ENCODE measurements at places on chromosomes 1 and 21.

GRCh38 chr21:16879479-16879878, 633.4 kb upstream of the CXADR start:
- no peak for DNase-seq

GRCh38 chr1:211648980-211649934, 26.2 kb downstream of the NEK2 start:
- no peak for DNase-seq

- no peak for DNase-seq
Observed at GRCh38 chr1:66490816-66491215, 43.1 kb upstream of the SGIP1 start.

- no peak for DNase-seq
Observed at GRCh38 chr1:16174886-16175598, 19.2 kb upstream of the EPHA2 start.

GRCh38 chr1:240173836-240174235, 82.2 kb downstream of the FMN2 start:
- peak; percentile 20 for DNase-seq

GRCh38 chr1:232880354-232880753, 70.1 kb upstream of the NTPCR start:
- DNase-seq = no peak

DNA sequence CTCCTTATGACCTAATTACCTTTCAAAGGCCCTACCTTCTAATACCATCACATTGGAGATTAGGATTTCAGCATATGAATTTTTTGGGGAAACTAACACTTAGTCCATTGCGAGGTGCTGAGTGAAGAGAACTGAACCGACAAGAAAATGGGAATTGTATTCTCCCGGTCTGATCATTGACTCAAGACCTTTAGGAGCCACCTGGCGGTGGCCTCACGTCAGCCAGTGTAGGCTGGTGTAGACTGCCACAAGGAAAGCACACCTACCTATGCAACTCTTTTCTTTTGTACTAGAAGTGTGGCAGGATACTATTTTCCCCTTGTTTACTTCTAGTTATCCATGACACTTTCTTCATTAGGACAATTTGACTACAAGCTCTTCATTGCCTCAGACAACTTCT, 333.5 kb upstream of the B3GALT2 start:
- no peak for DNase-seq

DNA sequence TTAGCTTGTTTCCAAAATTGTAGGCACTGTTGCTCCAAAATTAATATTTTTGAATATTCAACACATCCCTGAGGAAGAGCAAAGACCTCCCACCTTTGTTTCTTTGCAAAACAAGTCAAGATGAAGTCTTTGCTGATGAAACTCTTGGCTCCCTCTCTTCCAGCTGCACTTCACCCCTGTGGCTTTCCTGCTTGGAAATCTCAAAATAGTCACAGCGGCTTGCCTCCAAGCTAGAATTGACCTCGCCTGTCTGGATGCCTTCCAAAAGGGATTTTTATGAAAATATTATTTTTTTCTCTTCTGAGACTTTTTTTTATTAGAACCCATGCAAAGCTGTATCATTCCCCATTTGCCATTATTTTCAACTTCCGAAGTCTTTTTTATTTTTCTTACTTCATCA, 71.1 kb upstream of the MROH9 start:
- DNase-seq = no peak

- no peak for DNase-seq
Observed at GRCh38 chr1:183106746-183107145, 79.3 kb upstream of the LAMC2 start.

DNA sequence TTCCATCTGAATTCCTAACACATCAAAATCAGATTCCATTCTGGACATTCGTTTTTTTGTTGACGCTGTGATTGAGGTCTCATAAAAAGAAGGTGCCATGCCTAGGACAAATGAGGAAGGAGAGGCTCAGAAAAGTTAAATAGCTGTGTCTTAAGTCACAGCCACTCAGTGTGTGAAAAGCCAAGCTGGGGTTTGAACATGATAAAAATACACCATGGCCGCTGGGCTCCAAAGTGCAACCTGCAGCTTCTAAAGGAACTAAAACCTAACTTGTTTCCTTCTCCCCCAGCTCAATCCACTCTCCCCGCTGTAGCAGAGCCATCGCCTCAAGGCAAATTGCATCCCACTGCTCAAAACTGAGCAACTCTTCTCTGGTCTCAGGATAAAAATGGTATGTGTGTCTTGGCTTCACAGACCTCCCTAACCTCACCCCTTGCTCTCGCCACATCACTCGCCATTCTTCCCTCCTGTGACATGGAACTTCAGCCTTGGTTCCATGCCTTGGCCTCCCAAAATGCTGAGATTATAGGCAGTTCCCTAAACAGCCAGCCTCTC, 22.1 kb upstream of the FAM20B start:
- no peak for DNase-seq

DNA sequence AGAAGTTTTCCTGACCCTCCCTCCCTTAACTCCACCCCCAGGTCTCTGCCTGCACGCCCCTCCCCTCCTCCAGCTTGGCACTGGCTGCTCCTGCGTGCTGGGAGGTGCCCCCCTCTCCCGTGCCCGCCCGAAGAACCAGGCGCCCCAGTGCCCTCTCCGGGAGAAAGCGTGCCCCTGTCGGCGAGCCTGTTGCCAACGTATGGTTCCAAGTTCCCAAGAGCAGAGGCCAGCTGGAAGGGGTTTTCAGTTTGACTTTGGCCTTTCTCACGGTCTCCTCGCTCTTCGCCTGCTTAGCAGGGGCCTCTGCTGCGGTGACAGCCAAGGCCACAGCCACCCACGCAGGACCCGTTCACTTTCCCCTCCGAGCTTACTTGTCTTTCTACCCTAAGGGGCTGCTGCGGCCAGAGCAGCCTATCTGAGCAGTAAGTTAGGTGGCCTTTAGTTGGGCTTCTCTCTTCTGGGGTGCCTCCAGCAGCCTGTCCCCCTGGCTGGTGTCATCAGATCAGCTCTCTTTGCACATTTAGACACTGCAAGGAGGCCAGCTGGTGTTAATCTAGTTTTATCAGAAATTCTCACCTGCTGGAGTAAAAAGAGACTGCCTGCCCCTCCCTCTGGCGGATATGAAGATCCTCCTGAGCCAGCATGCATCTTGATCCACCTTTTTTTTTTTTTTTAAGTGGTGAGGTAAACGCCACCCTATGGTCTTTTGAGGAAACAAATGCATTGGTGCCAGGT, 1.5 kb downstream of the STUM start:
- DNase-seq = no peak

DNA sequence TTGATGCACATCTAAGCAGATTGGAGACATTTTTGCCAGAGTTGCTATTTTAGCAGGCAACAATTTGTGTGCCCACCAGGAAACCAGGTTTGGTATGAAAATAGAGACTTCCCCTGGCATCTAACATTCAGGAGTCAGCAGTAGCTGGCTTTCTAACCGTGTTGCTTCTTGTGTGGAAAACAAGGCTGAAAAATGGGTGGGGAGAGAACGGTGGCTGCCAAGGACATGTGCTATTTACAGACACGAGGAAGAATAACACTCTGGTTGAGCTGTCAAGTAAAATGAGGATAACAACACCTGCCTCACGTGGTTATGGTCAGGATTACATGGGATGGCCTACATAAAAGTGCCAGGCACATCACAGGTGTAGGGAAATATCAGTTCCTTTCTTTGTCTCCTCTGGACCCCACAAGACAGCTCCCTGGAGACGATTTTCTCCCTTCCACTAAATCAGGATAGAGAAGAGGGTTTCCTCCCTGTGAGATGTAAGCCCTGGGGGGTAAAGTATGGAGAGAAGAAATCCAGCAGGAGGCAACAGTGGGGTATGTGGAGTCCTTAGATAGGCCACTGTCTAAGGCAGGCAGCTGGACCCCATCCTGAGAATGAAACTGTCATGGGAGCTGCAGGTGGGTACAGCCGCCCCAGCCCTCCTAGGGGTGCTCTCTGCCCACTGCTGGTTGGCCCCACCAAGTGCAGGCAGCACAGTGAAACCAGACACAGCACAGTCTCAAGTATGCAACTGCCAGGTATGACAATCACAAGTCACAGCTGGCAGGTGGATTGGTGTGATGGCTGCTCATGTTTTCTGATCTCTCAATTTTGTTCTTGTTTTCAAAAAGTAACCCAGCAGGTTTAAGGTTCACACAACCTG, 80.3 kb downstream of the TENT5C start:
- no peak for DNase-seq

DNA sequence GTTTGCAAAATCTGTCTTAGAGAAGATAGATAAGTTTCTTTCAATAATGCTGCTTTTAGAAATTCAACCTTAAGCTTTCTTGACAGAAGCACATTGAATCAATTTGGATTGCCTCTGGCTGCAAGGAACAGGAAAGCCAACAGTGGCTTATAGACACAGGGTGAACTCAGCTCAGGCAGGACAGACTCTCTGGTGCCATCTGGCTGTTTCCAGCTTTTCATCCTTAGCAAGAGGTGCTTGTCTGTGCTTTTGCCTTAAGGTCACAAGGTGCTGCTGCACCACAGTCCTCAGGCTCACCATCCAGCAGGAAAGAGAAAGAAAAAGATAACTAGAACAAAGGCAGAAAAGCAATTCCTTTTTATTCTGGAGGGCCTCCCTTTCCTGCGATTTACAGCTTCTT, 93.7 kb upstream of the ETS2 start:
- DNase-seq = no peak

DNA sequence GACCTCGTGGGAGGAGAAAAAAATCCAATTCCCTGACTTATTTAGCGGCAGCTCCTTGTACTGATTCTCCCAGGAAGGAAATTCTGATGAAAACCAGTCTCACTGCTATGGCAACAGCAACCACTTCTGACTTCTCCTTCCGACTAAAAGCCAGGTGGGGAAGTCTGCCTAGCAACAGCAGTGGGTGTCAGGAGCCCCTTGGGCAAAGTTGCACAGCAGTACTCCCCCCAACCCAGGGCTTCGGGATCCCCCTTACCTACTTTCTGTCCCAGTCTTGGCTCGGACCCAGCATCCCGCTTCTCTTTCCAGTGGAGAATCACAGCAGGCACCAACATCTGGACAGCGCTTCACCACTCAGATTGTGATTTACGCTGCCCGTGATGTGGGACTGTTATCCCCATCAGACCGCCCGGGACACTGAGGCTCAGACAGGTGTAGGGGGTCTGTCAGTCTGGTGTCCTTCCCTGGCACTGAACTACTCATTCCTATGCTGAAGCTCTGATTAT, 24.6 kb downstream of the NKAIN1 start:
- DNase-seq = no peak

DNA sequence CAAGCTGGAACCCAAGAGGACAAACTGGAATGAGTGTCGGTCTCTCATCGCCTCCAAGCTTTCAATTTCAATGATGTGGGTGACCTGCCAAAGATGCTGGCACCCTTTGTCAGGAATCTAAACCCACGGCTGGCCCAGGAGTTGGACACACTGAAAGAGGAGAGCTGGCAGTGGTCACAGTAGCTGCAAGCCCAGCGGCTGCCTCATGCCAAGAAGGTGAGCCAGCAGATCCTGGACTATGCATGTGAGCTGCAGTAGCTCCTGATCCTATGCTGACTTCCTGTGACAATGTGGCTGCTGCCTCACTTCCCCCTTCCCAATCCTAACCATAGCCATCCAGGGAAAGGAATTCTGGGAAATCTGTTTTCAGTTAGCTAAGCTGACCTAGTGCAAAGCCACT, 117.0 kb upstream of the VAV3 start:
- no peak for DNase-seq

DNA sequence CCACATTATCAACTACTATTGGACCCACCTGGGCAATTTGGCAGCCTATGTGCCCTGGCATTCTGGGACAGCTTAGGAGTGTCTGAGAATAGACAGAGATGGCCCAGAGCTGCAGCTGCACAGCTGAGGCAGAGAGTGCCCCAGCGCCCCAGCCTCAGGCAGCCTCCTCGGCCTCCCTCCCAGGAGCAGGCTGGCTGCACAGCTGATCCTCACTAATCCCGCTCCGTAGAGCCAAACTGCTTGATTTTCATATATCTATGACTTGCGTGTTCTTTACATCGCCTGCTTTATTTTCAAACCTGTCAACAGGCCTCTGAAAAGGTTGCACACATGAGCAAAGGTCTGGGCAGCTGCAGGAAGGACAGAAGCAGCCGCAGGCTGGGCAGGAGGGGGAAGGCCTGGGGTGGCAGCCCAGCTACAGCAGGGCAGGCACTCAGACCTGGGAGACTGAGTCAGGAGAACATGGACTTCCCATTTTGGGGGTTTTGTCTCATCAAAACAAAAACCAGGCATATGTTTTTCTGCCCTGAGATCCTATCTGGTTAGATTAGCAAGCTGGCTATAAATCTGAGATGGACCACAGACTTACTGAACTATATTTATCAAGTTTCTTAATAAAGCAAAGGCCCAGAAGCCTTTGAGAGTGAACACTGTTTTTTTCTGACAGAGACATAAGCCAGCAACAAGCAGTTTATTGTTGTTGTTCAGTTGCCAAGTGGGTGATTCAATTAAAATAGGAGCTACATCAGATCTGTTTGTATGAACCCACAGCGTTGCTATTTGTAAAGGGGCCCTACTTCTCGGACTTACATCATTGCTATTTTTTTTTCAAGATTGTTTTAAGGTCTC, 301.8 kb upstream of the DUSP10 start:
- DNase-seq = peak; percentile 89

- peak; percentile 3 for DNase-seq
Observed at GRCh38 chr1:185610954-185611353, 123.2 kb upstream of the HMCN1 start.

GRCh38 chr1:210262167-210262896, 29.7 kb downstream of the SERTAD4 start:
- peak; percentile 82 for DNase-seq

- no peak for DNase-seq
Observed at GRCh38 chr21:41338455-41338854, 21.9 kb downstream of the FAM3B start.

GRCh38 chr1:101081496-101082488, 56.2 kb upstream of the DPH5 start:
- DNase-seq = no peak

DNA sequence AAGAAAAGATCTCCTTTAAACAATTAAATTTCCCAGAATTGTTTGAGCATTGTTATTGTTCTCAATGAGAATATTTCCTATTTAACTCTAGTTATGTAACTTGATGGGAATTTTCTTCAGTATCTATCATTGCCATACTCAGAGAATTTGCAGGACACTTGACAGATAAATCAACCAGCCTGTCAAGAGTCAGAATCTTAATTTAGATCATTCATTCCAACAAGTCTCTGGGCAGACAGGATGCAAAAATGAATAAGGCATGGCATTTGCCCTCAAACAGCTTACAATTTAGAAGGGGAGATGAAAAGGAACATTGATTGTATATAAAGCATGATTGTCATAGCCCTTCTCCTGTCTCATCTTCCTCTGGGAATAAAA, 7.3 kb upstream of the DISC1 start:
- DNase-seq = no peak

GRCh38 chr1:67687649-67688048, 2.6 kb downstream of the GADD45A start:
- peak; percentile 78 for DNase-seq

GRCh38 chr1:241972703-241973369, 15.3 kb downstream of the BECN2 start:
- DNase-seq = no peak

All from fibroblast of skin of left biceps (primary cell).